ENCODE measurements at places on chromosomes 3 and 15. TPM values are rescaled to one million over a fixed set of nuclear protein-coding genes. Genes with fewer than 3 reads are reported as not detected.

LRTM1 gene
- polyA plus RNA-seq: not detected

CHST2 gene
- 96.2 TPM for polyA plus RNA-seq

SYNPR gene
- polyA plus RNA-seq: 0.15 TPM

CIP2A gene
- 20.2 TPM for polyA plus RNA-seq

RASSF1 gene
- polyA plus RNA-seq: 33.7 TPM

SLC15A2 gene
- 31.7 TPM for polyA plus RNA-seq

ICE2 gene
- 87.8 TPM for polyA plus RNA-seq

PKM gene
- polyA plus RNA-seq: 547 TPM

NTRK3 gene
- polyA plus RNA-seq: 7.1 TPM

CCNB2 gene
- polyA plus RNA-seq: 36.3 TPM

WNT7A gene
- 0.34 TPM for polyA plus RNA-seq

SAXO2 gene
- 6.6 TPM for polyA plus RNA-seq

GABRR3 gene
- polyA plus RNA-seq: 0.10 TPM

EHHADH gene
- 11.8 TPM for polyA plus RNA-seq

SERINC4 gene
- not detected for polyA plus RNA-seq

B3GALNT1 gene
- 30.8 TPM for polyA plus RNA-seq

GRK7 gene
- polyA plus RNA-seq: 0.06 TPM

SLC22A13 gene
- polyA plus RNA-seq: 0.21 TPM

ZBBX gene
- polyA plus RNA-seq: 9.8 TPM

ACTRT3 gene
- polyA plus RNA-seq: 1.5 TPM

TIMP4 gene
- 0.23 TPM for polyA plus RNA-seq

IGSF10 gene
- 40.6 TPM for polyA plus RNA-seq

ACSBG1 gene
- 0.69 TPM for polyA plus RNA-seq

XCR1 gene
- polyA plus RNA-seq: 0.07 TPM

RPUSD2 gene
- 10.2 TPM for polyA plus RNA-seq

KBTBD12 gene
- polyA plus RNA-seq: 0.60 TPM

FBXW12 gene
- 0.33 TPM for polyA plus RNA-seq

MST1 gene
- 42.1 TPM for polyA plus RNA-seq

RTP4 gene
- polyA plus RNA-seq: 0.49 TPM

CPLX3 gene
- polyA plus RNA-seq: not detected

LACTB gene
- 20.8 TPM for polyA plus RNA-seq

GPR171 gene
- polyA plus RNA-seq: 0.65 TPM

GOLGA6B gene
- not detected for polyA plus RNA-seq

CPEB1 gene
- polyA plus RNA-seq: 4.7 TPM

GP5 gene
- 0.71 TPM for polyA plus RNA-seq

NME9 gene
- polyA plus RNA-seq: 5.9 TPM

C2CD4A gene
- polyA plus RNA-seq: 0.06 TPM

GOLGA8R gene
- 14.4 TPM for polyA plus RNA-seq

DAZL gene
- polyA plus RNA-seq: not detected

IL20RB gene
- 1.8 TPM for polyA plus RNA-seq

GOLGA6L22 gene
- not detected for polyA plus RNA-seq

RPP25 gene
- 4.0 TPM for polyA plus RNA-seq

TMEM207 gene
- polyA plus RNA-seq: 0.37 TPM

LOXL1 gene
- 137 TPM for polyA plus RNA-seq

SCAMP5 gene
- polyA plus RNA-seq: 31.3 TPM

GATA2 gene
- polyA plus RNA-seq: 17.2 TPM

All from left lung (tissue), 14 donors.